ENCODE measurements at places on chromosomes 11 and 22.

DNA sequence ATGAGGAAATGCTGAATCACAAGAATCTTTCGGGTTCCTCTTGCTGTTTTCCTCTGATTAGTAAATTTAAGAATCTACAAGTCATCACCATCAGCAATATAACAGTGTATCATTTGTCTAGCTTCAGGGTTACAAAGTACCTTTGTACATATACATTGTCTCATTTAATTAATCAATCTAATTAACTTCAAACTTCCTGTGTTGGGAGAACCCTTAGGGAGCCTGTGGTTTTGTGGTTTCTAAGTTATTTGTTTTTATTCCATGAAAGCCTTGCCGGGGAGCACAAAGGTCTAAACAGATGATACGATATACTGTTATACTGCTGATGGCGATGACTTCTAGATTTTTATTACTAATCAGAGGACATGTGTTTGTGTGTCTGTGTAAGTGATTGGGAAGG lies 41.0 kb downstream of the TIMP3 start:
- DNase-seq: no peak

DNA sequence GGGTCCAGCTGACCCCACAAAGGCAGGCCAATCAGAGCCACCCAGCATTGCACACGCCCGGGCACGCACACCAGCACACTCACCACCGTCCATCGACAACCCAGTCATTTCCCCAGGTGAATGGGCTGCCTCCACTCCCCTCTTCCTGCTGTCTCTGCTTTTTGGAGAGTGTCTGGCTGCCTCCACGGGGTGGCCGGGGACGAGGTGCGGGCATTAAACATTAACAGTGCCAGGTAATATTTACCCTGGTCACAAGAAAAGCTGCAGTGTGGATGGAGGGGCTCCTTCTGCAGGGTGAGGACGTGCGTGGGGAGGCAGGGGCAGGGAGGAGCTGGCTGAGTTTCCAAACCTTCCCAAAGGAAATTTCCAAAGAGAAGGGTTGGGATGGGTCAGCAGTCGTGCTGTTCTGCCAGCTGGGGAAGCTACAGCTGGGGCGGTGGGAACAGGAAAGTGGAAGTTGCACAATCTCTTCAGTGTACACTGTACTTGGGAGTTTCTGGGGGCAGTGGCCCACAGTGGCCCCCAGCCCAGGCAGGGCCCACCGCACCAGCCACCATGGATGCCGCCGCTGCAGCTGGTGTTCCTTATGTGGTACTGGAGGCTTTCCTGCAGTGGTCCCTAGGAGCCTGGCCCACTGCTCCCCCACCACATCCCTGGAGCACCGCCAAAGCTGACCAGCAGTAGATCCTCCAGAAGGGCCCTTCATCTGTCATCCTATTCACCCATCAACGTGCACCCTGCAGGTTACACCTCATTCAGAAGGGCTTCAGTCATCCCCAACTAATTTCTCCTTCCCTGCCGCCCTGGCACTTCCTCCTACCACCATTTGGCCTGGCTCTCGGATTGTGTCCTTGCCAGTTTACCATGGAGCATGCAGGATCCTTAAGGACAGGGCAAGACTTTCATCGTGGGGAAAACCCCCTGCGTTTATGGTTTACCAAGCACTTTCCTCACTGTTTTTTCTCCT lies at the start of gene FXYD2:
TSS of gene FXYD2 (minus strand) at position 174 of the 967 bp plus-strand sequence. CDS start at position 108, 66 bp downstream.
- no peak for DNase-seq

- DNase-seq: no peak
Observed at GRCh38 chr11:87260811-87261210, 223.1 kb downstream of the TMEM135 start.

DNA sequence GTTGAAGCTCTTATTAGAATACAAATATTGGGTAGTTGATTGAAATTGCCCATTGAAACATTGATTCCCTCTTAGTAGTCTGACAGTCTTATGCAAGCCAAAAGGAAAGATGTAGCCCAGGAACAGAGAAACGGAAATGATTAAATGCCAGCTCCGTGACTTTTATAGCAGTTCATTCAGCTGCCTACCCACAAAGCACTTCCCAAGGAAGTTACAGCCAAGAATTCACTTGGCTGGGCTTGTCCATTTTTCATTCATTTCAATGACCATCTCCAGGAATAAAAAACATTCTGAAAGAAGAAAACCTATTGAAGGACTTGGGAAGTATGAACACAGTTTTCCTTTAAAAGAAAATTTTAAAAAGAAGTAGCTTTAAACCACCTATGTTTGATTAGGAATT lies 62.0 kb downstream of the NCAM1 start:
- no peak for DNase-seq

GRCh38 chr11:46445920-46446771 lies 54.6 kb upstream of the CHRM4 start:
- no peak for DNase-seq
